NCI-H226 (cell line): ENCODE measurements at places on chromosomes 1 and 21.

DNA sequence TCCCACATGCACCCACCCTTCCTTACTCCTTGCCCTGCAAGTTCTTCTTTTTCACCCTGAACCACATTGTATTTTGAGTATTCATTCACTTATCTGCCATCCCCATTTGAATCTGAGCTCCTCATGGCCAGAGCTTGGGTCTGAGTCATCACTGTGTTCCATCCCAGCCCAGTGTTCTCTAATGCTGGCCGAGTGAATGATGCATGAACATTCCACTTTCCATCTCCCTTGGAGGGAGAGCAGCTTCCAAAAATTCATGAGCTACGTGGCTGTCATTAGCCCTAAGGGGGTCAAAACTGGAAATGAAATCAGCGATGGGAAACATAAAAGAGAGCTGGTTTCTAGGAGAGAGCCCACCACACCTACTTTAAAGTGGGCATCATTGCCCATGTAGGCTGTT, 187.0 kb upstream of the USP24 start:
- peak; percentile 66 for DNase-seq

- no peak for DNase-seq
Measured at GRCh38 chr1:113876176-113876575, 4.7 kb upstream of the PTPN22 start.

- peak; percentile 85 for DNase-seq
Measured at GRCh38 chr1:26190373-26190987, at the start of gene CATSPER4. TSS of gene CATSPER4 (plus strand) at chr1:26190602. CDS start at chr1:26190628, 26 bp downstream.

DNA sequence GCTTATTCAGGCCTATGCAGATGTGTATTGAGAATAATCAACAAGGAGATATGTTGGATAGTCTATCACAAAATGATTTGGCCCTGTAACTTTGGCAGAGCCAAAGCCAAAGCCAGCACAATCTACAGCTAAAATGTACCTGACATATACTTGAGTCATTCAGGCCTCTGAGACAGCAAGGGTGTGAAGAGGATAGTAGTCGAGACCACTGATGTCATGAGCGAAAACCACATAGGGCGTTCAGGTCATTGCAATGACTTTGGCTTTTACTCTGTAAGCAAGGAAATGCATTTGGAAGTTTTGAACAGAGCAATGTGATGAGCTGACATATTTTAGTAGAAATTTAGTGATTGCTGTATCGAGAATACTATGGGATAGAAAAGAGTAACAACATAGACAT, 579.6 kb downstream of the AMY1C start:
- DNase-seq, result no peak

GRCh38 chr21:42673633-42674328, 20.4 kb downstream of the PDE9A start:
- DNase-seq, result no peak

DNA sequence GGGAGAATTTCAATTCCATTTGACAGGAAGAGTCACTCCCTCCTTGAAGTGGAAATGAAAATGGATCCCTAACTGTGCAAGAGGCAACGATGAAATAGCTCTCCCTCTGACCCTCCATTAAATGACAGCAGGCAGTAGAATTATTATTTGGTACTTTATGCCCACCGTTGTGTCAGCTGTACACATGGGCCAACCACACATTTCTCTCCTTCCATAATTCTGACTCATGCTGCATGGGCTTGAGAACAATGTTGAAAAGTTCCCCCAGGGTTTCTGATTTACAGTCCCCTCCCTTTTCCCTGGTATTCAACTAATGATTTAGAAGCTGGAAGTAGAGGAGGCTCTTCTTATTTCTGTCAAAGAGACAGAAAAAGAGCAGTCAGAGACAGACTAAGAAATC, 103.5 kb downstream of the RGS7 start:
- DNase-seq, result no peak

- no peak for DNase-seq
Measured at GRCh38 chr1:201742955-201743805, 85.8 kb upstream of the IPO9 start.

DNA sequence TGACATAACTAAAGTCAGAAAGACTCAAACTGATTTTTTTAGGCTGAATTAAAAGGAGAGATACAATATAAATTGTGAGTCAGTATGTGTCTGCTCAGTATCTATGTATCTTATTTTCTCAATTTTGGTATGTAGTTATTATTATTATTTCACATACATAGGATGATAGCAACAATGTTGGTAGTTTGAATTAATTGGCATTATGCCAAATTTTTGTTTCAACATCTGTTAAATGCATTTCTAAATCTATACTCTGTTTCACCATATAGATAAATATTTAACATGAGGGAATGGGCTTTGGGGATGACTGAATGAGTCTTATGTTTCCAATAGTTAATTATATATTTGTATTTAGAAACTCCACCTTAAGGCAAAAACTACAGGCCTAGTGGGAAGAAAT, 12.6 kb upstream of the HMCN1 start:
- DNase-seq, result no peak

DNA sequence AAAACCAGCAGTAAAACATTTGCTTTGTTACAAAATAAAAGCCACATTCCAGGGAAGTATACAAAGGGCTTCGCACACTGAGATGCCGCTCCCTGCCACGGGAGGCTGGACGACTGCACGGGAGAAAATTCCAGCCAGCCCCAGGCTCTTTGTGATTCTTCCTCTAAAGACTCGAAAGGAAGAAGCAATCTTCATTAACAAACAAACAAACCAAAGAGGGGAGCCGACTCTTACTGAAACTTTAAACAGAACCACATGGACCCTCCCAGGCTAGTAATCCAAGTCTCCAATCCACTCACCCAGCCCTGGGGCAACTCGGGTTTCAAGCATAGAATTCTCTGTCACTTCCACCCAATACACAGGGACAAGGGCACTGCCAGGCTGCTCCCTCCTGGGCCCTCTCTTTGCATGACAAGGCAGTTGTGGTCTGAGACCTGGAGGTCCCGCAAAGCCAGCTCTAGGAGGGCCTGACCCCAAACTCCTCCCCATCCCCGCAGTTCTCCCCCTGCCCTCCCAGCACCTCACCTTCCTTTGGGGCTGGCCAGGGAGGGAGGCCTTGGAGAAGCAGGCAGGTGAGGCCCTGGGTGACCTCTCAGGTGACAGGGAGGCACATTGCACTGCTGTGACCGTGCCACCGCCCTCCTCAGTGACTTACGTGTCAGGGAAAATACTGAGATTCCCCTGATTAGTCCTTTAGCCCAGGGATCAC, 26.6 kb upstream of the COL18A1 start:
- no peak for DNase-seq

DNA sequence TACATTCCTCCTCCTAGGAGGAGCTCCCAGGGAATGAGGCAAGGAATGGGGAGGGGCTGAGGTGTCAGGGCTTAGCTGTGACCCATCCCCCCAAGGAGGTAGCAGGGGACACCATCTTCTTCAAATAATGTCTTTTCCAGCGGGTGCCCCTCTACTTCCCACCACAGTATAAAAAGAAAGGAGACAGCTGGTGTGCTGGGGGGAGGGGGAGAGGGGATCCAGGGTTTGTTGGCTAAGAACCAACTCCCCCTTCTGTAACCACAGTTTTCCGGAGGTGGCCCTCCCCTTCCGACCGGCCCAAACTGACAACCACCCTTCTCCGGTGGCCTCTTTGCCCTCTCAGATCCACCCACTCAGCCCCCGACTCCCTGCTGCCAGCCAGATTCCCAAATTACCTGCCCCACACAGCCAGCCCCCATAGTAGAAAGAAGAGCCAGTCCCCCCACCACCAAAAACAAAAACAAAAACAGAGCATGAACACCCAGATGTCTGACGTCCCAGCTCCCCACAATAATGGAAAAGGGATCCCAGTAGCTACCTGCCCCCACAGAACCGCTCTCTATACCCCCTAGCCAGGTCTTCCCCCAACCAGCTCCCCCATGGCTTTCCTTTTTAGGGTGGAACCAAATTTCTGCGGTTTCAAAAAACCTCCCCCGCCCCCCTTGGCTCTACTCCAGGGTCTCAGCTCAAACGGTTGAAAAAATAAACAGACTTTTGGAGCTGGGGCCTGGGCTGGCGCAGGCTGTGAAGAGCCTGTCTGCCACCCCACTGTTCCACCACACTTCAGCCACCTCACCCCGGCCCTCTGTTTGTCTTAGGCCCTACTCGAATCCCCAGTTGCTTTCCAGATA, 2.1 kb downstream of the ARHGEF2 start:
- peak; percentile 63 for DNase-seq

- peak; percentile 73 for DNase-seq
Measured at GRCh38 chr21:35314857-35315582, 265.9 kb upstream of the RUNX1 start.

GRCh38 chr1:190429141-190429540, 48.5 kb downstream of the BRINP3 start:
- DNase-seq, result no peak

DNA sequence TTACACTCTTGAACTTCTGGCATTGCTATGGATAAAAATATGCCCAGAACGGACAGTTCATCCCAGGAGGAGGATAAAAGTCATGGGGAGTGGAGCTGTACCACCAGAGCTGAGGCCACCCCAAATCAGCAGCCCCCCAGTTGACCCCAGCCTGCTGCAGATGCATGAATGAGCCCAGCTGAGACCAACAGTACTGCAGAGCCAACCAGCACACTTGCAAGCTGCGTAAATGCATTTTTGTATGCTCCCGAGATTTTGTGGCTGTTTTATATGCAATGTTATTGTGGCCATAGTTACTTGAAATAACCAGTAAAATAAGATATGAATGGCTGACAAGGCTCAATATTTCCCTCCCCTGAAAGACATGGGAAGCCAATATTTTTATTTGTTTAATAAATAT, 264.6 kb downstream of the DUSP10 start:
- no peak for DNase-seq

GRCh38 chr21:31449921-31450535, 106.0 kb upstream of the TIAM1 start:
- no peak for DNase-seq

GRCh38 chr21:37654596-37654995, 261.7 kb downstream of the KCNJ6 start:
- DNase-seq, result no peak

- DNase-seq, result peak; percentile 8
Measured at GRCh38 chr1:41742219-41742618, 176.5 kb downstream of the HIVEP3 start.

GRCh38 chr1:228900886-228901392, 165.7 kb downstream of the RHOU start:
- DNase-seq, result no peak

DNA sequence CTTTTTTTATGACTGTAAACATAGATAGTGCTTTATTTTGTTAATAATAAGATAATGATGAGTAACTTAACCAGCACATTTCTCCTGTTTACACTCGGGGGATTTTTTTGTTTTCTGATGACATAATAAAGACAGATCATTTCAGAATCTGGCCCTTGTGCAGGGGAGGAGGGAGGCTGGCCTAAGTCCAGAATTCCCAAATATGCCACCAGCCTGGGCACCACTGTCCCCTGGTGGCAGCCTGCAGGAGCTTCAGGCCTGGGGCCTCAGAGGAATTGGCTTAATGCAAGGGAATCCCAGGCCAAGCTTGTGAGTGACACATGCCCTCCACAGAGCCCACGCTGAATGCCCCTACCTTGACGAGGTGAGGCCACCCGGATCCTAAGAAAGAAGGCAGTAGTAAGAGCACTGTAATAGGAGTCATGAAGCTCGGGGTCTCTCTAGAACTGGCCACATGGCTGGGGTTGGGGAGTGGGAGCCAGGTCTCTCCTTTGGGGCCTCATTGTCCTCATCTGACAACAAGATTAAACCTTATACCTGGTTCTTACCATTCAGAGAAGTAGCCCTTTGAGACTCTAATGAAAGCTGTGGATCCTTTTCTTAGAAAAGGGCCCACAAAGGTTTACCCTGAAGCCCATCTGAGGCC, 24.1 kb downstream of the ETNK2 start:
- peak; percentile 50 for DNase-seq

DNA sequence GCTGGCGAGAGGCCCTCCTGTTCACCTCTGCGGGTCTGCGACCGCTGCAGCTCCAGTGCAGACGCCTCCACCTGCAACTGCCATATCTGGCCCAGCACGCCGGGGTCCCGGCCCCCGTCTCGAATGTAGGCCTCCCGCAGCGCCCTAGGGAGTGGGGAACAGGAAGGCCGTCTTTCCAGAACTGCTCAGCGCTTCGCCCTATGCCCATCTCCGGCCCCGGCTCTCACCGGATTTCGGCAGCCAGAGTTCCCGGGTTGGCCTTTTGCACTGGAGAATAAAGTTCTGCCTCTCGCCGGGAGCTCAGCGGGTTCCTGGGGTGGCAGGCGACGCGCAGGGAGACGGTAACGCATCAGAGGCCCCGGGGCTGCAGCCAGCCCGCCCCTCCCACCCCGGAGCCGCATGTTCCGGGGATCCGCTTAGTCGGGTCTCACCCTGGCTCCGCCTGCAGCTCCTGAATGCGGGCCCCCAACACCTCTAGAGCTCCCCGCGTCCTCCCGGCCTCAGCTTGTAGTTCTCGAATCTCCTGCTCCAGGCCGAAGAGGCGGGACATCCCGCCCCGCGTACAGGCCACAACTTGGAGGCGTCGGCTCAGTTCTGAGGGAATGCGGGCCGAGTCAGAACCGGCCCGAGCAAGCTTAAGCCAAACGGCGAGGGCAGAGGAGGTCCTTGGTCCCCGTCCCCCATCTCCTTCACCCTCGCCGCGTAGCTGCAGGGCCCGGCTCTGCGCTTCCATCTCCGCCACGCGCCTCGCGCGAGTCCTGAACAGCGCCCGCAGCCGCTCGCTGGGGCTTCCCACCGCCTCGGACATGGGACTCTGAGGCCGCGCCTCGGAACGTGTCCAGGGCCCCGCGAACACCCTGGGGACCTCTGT, 1.1 kb downstream of the CCDC17 start:
- DNase-seq, result no peak

DNA sequence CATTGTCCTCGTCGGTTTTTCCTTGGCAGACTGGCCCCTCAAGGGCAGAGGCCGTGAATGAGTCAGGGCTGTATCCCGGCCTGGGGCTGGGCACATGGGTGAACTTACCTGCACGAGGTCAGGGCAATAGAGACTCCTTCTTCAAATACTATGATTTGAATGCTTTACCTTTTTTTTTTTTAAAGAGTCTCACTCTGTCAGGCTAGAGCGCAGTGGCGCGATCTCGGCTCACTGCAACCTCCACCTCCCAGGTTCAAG, 5.0 kb downstream of the LAPTM5 start:
- no peak for DNase-seq

- peak; percentile 82 for DNase-seq
Measured at GRCh38 chr1:183278739-183279591, 92.9 kb downstream of the LAMC2 start.

- DNase-seq, result no peak
Measured at GRCh38 chr1:198019126-198019525, 102.0 kb downstream of the LHX9 start.

- DNase-seq, result no peak
Measured at GRCh38 chr21:45856906-45857305, 124.7 kb upstream of the COL6A1 start.

DNA sequence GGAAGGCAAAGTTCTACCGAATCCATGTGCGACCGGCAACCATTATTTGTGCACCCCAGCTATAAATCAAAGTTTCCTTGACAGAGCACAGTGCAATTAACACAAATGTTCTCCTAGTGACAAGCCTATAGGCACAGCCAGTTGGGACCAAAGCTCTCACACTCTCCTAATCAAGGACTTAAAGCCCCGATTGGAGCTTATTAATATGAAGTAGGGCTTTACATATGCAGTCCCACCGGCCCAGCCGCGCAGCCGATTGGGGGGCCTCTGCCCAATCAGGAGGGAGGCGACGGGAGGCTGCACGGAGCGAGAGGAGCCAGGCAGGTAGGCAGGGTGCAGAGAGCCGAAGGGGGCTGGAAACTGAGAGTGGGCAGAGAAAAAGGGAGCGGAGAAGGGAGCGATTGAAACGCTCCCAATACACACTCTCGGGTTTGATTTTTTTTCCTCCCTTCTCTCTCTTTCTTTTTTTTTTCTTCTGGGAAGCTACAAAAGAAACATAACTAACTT, at the start of gene ESRRG:
ESRRG (minus strand) TSS at position 156 of the 507 bp plus-strand sequence; CDS start at position 26, 130 bp downstream.
- DNase-seq, result no peak

- peak; percentile 41 for DNase-seq
Measured at GRCh38 chr1:8133190-8133589, 107.1 kb upstream of the ERRFI1 start.
